ENCODE measurements at places on chromosomes 5 and 9. TPM values are rescaled to one million over a fixed set of nuclear protein-coding genes. Genes with fewer than 3 reads are reported as not detected.

DNA sequence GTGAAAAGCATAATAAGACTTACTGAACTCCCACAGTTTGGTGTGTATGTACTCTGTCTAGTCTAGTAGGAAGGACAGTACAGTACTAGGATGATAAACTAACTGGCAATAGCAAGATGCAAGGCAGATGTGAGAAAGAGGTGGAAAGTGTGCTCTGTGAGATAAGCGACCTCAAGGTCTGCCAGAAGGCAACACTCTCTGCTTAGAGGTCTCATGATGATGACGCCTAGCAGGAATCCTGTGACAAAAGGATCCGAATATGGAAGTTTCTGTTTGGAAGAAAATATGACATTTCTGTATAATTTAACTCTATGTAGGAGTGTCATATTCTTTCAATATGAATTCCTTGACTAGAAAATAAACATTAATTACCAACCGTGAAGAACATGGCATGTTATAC is 112.2 kb downstream of the PLPPR1 start:
- no peak for ATAC-seq

DNA sequence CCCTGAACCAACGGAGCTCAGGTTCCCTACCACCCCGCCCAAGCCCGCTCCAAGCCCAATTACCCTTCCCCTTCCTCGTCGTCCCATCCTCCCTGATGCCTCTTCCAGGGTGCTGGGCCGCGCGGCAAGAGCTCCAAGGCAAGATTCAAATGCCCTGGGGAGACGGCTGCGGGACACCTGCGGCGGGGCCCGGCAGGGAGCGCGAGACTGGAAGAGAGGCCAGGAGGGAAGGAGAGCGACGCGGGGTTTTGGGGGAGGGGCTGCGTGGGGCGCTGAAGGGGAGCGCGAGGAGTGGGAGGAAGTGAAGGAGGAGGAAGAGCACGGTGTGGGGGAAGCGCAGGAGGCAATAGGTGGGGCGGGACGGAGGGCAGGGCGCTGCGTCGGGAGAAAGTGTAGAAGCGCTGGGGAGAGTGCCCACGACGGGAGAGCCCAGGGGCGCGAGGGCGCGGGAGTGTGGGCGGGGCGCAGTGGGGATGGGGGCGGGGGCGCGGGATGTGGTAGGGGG is 975 bp upstream of the NXNL2 start:
- peak; percentile 28 for ATAC-seq

DNA sequence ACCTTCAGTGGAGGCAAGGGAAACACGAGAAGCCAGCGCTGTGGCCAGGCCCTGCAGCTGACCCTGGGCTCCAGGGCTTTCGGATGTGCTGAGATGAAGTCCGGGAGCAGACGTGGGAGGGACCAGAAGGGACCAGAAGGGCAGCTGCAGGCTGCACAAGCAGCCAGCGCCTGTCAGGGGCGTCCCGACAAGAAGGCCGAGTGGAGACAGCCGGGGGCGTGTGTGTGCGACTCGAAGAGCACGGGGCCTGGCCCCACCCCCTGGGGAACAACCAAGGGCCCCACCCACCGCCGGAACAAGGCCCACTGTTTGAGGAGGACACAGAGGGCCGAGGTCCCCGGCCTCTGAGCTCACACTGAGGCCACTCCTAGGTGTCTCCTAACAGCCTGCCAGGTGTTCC is 31.4 kb downstream of the SLC12A7 start:
- ATAC-seq, result peak; percentile 26

DNA sequence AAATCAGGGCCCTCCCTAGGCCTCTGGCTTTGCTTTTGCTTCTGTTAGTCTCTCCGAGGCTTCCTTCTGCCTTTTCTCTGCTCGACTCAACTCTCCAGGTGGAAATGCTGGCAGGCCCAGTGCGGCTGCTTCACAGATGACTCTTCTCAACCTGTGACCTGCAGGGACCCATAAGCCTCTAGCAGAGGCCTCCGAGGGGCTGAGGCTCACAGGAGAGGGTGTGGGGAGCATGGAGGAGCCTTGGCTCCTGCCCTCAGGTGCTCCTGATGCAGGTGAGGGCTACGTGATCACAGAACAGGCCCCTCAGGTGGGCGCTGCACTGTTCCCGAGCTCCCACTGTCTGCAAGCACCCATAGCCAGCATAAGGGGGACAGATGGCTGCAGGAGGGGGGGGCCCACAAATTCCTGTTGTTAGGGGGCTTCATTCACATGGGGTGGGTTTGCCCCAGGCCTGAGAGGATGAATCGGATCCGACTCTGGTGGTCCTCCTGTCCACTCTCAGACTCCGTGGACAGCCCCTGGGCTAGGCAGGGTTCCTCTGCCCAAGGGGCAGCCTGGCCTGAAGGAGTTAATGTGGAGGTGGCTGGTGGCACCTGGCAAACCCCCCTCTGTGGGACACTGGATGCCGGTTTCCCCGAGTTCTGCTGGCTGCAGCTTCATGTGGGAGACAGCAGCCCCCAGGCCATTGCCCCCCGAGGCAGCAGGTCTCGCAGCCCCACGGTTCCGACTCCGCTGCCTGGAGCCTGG is 10.9 kb upstream of the FCN2 start:
- no peak for ATAC-seq

GRCh38 chr5:132475987-132476875 is 14.3 kb downstream of the IRF1 start:
- ATAC-seq, result no peak

DNA sequence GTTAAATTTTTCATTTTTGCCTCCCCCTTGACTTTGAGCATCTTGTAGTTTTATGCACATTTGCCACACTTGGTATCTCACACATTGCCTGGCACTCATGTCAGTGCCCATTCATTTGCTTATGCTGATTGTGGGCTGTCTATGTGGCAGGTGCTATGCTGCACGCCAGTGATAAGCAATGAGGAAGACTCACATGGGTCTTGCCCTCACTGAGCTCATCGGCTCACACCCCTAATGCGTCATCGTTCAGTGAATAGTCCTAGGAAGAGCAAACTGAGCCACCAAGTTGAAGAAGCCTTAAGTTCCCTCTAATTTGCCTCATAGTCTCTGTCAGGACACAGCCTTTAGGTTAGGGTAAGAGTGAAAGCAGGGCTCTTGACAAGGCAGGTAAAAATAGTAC is 209.4 kb upstream of the IL12B start:
- ATAC-seq, result no peak

DNA sequence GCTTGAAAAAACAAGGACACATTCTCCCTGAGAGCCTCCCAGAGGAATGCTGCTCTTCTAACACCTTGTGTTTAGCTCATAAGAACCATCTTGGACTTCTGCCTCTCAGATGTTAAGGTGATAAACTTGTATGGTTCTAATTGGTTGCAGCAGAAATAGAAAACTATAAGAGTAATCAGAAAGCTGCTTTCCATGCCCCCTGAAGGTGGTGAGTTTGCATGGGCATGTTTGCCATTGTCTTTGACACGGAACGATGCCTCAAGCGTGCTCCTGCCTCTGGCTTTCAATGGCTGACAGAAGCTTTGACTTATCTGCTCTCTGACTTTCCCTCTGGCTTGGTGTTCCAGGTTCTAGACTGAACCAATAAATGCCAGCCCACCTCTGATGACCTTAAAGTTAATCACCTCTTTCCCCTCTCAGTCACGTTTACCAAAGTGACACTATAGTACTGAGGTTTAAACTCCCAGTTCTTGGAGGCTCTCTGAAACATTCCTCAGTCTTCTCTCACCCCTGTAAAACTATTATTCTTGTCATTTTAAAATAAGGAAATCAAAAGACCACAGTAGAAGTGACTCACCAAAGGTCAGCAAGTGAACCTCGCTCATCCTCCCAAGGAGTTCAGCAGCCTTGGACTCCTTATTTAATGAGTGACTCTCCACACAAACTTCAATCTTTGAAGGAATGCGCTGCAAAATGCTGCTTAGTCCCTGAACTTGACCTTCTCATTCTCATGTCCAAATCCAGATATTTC is 103.6 kb downstream of the PIK3R1 start:
- no peak for ATAC-seq

GRCh38 chr9:6757132-6757455 is 679 bp upstream of the KDM4C start:
- ATAC-seq, result peak; percentile 73

GRCh38 chr9:112032009-112032408 is 135.4 kb downstream of the UGCG start:
- no peak for ATAC-seq

DNA sequence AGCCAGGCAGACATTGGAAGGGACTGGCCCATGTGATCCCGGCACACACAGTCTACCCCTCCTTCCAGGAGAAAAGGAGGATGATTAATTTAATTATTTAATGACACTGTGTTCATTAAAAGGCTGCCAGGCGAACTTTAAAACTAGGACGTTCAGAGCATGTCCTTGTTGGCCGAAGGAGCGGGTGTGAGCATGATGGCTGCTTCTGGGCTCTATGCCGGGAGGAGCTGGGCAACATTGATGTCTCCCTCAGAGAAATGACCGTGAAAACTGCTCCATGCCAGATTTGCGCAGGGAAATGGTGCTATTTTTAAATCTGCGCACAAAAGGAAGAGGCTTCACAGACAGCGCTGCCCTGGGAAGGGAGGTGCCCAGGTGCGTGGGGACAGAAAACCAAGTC is 284.9 kb upstream of the IRX4 start:
- no peak for ATAC-seq

GRCh38 chr5:73812457-73812856 is 186.5 kb downstream of the ARHGEF28 start:
- ATAC-seq, result no peak

GRCh38 chr9:77987880-77988525 is 43.6 kb downstream of the GNAQ start:
- no peak for ATAC-seq

DNA sequence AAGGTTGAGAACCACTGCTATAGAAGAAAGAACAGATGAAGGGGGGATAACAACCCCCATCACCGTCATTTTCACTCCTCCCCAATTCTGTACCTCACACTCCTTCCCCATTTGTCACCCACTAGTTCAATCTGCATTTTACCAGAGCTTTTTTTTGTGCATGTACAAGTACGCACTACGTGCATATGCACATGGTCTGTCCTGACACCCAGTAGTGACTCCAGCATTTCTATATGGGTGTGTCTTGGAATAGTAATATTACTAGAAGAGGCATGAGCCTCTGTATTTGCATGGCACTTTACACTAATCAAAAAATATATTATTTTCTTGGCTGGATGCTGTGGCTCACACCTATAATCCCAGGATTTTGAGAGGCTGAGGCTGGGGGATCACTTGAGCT is 38.7 kb downstream of the NIM1K start:
- no peak for ATAC-seq

DNA sequence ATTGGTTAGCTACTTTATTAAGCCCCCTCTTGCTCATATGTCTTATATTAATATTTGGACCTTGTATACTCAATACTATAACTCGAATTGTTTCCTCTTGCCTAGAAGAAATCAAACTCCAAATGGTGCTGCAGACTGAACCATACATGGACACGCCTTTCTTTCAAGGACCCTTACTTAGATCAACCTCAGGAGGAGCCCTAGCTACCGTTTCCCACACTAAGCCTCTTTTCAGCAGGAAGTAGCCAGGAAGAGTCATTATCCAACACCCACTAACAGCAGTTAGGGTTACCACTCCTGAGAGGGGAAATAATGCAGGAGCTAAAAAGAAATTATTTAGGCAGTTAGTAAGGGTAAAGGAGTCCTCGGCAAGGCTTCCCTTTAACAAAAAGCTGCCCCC is 243.8 kb upstream of the PUM3 start:
- ATAC-seq, result no peak

GRCh38 chr9:122866079-122866478 is 37.7 kb upstream of the PDCL start:
- ATAC-seq, result no peak

SH3GL2 gene
- total RNA-seq, result 4.7 TPM

DOCK8 gene
- 27.6 TPM for total RNA-seq

DIRAS2 gene
- total RNA-seq, result not detected

PCDH12 gene
- total RNA-seq, result 5.9 TPM

GPR151 gene
- total RNA-seq, result not detected

IL3 gene
- total RNA-seq, result not detected

TMEM203 gene
- 34.1 TPM for total RNA-seq

TTF1 gene
- 16.0 TPM for total RNA-seq

Measured in gastroesophageal sphincter (tissue), 4 donors.